ENCODE measurements at places on chromosomes 13 and 19. TPM values are rescaled to one million over a fixed set of nuclear protein-coding genes. Genes with fewer than 3 reads are reported as not detected.

The BCL3 gene
- total RNA-seq, result 48.2 TPM

The ZNF829 gene
- 2.9 TPM for total RNA-seq

The TMC4 gene
- 45.3 TPM for total RNA-seq

The SHANK1 gene
- 0.21 TPM for total RNA-seq

The TNFSF9 gene
- total RNA-seq, result 10.2 TPM

The GZMM gene
- 1.4 TPM for total RNA-seq

The CYP4F8 gene
- total RNA-seq, result not detected
